ENCODE measurements at places on chromosomes 6 and 20. TPM values are rescaled to one million over a fixed set of nuclear protein-coding genes. Genes with fewer than 3 reads are reported as not detected.

- peak; percentile 70 for DNase-seq
These were observed 107.2 kb upstream of the SASH1 start for GRCh38 chr6:148235446-148235845.

DNA sequence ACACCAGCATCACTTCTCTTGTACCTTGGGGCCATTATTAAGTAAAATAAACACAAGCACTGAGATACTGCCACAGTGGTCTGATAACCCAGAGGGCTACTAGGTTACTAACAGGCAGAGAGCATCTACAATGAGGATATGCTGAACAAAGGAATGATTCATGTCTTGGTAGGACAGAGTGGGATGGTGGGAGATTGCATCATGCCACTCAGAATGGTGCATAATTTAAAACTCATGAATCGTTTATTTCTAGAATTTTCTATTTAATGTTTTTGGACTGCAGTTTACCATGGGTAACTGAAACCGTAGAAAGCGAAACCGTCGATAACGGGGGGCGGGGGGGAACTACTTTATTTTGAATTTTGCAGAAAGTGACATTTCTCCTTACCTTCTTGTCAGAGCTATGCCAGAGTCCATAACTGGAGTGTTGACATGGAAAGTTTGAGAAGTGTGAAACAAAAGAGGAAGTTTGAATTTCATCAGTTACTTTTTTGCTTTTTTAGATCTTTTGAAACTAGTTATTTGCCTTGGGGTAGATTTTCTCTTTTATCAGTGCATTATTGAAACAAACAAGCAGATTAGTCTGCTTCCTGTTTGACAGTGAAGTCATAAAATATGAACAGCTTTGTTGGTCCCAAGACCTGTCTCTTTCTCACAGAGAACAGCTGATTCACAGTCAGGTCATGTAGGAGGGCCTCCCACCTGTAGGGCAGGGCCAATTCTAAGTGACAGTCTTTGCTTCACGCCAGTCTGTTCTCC is 124.9 kb downstream of the KLHL32 start:
- DNase-seq: no peak

GRCh38 chr6:53244399-53244931 is 95.8 kb upstream of the GCM1 start:
- DNase-seq: no peak

DNA sequence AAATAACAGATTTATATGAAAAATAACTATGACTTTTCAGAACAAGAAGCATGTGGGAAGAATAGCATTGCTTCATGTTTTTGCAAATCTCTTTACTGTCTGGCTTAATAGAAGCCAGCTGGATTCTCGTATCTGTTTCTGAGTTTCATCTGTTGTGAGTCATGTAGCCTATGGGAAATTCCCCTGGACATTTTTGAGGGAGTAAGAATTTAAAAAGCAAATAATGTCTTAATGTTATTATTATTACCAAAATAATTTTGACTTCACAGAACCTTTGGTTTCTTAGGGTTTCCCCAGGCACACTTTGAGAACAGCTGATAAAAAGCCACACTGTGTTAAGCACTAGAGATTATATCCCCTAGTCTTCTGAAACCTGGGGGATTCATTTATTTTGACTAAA is 75.8 kb downstream of the SYCP2L start:
- peak; percentile 95 for DNase-seq

LZTS3 gene
- polyA plus RNA-seq: 3.7 TPM

GPX5 gene
- not detected for polyA plus RNA-seq

KHDC1L gene
- 0.22 TPM for polyA plus RNA-seq

GABRR1 gene
- not detected for polyA plus RNA-seq

MATN4 gene
- polyA plus RNA-seq: 0.13 TPM
